BJ (cell line): ENCODE measurements at places on chromosomes 16 and 17. TPM values are rescaled to one million over a fixed set of nuclear protein-coding genes. Genes with fewer than 3 reads are reported as not detected.

Gene OR4D1
- polyA plus RNA-seq: not detected in 2 replicates

GRCh38 chr17:36919407-36919968, 17.8 kb upstream of the LHX1 start:
- no peak for DNase-seq

GRCh38 chr17:78168903-78169793, 767 bp downstream of the SYNGR2 start:
- DNase-seq: no peak

- DNase-seq: no peak
These were observed 10.4 kb upstream of the GLG1 start for GRCh38 chr16:74617206-74617788.

- no peak for DNase-seq
These were observed 470.3 kb downstream of the TMEM114 start for GRCh38 chr16:8120001-8120400.

DNA sequence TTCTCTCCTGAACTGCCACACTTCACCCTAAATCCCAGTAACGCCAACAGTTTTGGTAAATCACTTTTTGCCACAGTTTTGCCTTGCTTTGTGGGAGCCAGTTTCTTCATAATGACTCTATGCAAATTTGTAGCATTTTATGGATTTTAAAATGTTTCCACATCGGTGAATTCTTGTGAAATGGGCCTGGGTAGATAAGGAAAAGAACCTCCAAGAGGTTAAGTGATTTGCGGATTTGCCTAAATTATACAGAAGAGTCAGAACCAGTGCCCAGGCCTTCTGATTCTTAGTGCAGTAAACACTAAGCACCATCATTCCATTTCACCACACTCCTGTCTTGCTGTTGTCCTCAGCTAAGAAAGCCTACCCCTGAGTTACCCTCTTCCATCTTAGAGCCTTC, 17.9 kb downstream of the MINK1 start:
- DNase-seq: no peak

DNA sequence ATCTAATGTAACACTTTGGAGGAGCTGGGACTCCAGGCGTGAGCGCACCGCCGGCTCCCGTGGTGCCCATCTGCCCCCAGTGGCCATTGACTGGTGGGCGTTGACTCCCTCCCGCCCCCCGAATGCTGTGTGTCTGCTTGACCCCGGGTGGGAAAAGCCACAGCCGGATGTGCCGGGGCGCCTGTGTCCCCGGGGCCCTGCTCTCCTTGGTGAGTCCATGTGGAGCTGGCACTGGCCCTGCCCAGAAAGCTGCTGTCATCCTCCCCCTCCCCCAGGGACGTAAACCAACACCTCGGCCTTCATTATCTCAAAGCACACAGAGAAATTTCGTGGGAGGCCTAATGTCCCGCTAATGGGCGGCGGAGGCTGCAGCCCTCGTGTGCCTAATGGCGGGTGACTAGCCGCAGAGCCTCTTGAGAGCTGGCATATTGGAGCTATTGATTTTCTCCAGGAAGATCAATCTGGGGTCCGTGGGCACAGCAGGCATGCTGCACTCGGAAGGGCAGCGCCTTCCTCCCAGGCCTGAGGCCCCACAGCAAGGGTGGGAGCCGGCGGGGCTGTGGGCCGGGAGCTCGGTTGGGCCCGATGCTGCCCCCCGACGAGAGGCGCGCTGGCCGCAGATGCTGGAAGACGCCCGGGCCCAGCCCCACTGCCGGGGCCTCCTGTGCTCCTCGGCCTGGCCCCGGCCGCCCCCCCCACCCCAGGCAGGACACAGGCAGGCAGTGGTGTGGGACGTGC, 4.0 kb upstream of the PERCC1 start:
- no peak for DNase-seq

Gene SLC38A8
- polyA plus RNA-seq: not detected in 2 replicates

Gene TNFRSF17
- not detected in 2 replicates for polyA plus RNA-seq

DNA sequence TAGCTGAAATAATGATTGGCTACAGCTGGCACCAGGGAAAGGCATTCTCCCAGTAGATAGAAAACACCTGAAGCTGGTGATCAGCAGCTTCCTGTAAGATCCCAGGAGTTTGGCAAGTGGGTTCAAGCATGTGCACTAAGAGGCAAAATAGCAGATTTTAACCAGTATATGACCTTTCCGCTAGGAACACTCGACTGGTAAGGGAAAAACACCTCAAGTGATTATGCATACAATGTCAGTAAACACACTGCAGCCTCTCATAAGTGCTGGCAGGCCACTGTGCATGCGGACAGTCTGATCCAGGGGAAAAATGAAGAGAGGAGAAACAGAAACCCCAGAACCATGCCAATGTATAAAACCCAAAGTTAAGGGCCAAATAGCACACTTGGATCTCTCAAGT, 49.0 kb upstream of the HLF start:
- no peak for DNase-seq

- no peak for DNase-seq
These were observed 269.5 kb downstream of the STX8 start for GRCh38 chr17:9306086-9306485.

Gene OR1A1
- polyA plus RNA-seq: not detected in 2 replicates

- DNase-seq: no peak
These were observed 75.5 kb downstream of the SLC5A11 start for GRCh38 chr16:24921229-24921628.

- no peak for DNase-seq
These were observed 41.3 kb downstream of the GAS7 start for GRCh38 chr17:10156948-10157607.

DNA sequence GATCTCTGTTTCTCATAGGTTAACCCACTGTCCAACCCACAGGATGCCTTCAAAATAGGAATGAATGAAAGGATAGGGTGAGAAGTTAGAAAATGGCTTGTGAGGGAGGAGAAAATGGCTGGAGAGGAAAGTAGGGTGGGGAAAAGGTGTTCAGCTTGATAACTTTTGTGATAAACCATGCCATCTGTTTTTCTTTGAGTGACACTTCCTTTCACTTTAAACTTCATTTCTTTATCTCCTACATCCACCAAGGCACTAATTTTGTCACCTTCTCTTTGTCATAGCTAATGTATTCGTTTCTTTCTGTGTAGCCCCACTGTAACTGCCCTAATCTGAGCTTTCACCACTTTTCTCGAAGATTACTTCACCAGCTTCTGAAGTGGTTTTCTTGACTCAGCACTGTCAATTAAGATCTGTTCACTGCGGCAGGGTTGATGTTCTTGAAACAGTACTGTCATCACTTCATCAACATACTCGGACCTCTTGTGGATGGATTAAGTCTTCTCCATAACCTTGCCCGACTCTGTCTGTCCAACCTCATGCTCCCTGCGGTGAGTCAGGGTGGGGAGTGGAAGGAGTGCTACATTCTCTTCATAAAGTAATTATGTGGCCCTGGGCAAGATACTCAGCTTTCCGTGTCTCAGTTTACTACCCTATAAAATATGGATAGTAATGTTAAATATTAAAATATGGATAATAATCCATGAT, 5.5 kb upstream of the KRT10 start:
- DNase-seq: no peak

GRCh38 chr16:87945351-87946042, 5.7 kb upstream of the BANP start:
- DNase-seq: no peak

GRCh38 chr17:40647624-40648383, at the start of gene SMARCE1:
Gene SMARCE1 (minus strand): TSS chr17:40647818. CDS start chr17:40645802, 2,016 bp downstream.
- peak; percentile 10 for DNase-seq

Gene KRT33A
- polyA plus RNA-seq: not detected in 2 replicates

DNA sequence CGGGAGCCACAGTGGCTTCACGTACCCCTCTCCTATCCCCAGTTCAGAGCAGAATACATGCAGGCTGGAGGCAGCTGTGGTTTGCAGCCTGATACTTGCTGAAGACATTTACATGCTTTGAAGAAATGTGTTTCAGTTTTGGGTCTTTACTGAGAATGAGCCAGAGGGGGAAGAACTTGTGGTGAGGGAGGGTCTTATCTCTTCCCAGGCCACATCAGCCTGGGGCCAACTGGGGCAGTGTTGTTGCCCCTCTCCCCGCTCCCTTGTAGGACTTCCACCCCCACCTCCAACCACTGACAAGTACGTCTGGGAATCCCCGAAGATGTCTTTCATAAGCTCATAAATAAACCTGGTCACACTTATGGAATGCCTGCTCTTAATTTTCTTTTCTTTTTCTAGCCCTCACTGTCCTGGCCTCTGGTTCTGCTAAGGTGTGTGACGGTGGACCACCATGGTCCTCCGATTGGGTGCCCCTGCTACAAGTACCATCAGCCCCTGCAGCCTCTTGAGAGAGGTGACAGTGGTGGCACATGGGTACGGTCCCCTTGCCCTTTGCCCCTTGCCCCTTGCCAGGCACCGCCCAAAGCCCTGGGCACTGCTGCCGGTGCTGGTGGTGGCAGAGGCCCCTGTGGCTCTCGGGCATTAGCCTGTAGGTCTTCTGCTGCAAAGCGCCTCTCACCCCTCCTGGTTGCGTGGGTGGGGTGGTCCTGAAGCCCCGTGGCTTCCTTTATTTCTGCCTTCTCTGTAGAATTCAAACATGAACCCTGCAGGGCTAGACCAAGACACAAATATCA, 144.8 kb upstream of the RPH3AL start:
- DNase-seq: no peak

DNA sequence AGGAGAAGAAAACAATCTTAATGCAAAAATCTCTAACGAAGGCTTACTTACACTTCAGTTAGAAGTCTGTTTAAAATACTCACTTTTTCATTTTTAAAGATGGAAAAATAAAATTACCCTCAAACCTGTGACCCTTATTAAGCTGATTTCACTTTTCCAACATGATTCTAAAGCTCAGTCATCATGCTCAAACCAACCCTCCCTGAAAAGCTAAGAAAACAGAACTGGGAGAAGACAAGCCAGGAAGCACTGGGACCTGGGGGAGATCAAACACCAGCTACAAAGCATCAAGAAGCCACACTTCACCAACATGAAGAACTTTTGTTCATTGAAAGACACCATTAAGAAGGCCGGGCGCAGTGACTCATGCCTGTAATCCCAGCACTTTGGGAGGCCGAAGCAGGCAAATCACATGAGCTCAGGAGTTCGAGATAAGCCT, 88.8 kb downstream of the LITAF start:
- no peak for DNase-seq

- DNase-seq: no peak
These were observed 34.6 kb downstream of the PRMT7 start for GRCh38 chr16:68345351-68345810.

GRCh38 chr17:1002771-1003555, 6.0 kb downstream of the TIMM22 start:
- DNase-seq: peak; percentile 36

Gene SLC25A19
- 8.3 and 12.0 TPM in 2 replicates for polyA plus RNA-seq

Gene KRTAP2-3
- polyA plus RNA-seq: 1.3 and 1.4 TPM in 2 replicates

Gene SLC16A13
- 1.4 and 2.8 TPM in 2 replicates for polyA plus RNA-seq

GRCh38 chr17:56679115-56679776, 85.7 kb downstream of the NOG start:
- no peak for DNase-seq

DNA sequence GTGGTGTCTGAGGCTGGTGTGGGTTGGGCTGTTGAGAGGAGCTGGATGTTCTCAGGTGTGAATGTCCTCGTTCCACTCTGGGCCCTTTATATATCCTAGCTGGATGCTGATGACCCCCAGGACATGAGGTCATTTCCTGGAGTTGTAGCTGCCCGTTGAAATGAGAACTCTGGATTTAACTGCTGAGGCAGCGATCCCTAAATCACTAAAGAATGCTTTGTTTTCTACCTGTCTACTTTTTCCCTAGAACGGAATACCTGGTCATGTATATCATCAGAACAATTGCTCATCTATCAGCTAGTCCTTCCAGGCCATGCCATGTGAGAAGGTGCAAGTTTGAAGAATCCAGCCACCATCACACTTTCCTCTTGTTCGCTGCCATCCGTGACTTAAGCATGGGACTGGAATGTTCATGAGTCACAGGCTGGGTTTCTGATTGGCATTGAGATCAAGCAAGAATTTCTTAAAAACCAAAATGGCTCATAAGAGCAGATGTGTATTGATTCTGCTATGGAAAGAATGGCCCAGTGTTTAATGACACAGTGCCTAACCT, at the start of gene KRTAP2-3:
KRTAP2-3 (minus strand) TSS at position 63 of the 553 bp plus-strand sequence. CDS start 64 bp downstream, outside the sequence.
- DNase-seq: peak; percentile 89

GRCh38 chr17:47851764-47852112, 775 bp upstream of the SP6 start:
- no peak for DNase-seq

Gene TEX14
- 0.01 and 0.02 TPM in 2 replicates for polyA plus RNA-seq

DNA sequence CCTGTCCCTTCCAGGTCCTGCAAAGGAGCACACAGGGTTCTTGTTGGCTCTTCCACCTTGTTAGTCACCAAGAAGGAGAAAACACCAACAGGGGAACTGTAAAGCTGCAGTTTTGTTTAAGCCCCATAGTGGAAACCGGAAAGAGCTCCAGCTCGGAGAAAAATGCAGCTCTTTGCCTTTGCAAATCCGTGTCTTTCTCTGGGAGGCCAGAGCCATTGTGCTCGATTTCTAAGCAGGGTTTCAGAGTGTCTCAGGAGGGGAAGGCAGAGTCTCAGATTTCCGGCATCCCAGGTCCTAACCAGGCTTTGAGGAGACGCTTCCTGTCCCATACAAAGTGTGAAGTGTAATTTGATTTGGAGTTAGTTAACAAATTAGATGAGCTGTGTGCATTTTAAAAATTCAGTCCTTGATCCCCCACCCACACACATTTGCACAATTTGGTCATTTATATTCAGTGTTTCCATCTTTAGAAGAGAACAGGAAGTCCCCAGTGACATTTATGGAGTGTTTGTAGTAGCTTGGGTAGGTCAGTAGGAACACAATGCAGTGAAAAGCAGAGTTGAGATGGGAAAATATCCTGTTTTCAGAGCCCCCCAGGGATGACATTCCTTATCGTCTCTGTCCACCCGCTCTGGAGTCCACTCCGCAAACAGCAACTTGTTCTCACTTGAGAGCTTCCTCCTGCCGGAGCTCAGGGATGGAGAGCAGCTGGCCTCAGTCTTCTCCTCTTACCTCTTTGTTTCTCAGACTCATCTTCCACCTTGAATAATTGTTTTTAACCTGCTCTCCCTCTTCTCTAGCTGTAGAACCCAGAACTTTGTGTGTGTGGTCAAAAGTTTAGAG, 331.9 kb downstream of the SEC14L1 start:
- no peak for DNase-seq

Gene GGA3
- 18.7 and 27.6 TPM in 2 replicates for polyA plus RNA-seq

Gene ITGAL
- 0.06 TPM in 2 replicates for polyA plus RNA-seq

DNA sequence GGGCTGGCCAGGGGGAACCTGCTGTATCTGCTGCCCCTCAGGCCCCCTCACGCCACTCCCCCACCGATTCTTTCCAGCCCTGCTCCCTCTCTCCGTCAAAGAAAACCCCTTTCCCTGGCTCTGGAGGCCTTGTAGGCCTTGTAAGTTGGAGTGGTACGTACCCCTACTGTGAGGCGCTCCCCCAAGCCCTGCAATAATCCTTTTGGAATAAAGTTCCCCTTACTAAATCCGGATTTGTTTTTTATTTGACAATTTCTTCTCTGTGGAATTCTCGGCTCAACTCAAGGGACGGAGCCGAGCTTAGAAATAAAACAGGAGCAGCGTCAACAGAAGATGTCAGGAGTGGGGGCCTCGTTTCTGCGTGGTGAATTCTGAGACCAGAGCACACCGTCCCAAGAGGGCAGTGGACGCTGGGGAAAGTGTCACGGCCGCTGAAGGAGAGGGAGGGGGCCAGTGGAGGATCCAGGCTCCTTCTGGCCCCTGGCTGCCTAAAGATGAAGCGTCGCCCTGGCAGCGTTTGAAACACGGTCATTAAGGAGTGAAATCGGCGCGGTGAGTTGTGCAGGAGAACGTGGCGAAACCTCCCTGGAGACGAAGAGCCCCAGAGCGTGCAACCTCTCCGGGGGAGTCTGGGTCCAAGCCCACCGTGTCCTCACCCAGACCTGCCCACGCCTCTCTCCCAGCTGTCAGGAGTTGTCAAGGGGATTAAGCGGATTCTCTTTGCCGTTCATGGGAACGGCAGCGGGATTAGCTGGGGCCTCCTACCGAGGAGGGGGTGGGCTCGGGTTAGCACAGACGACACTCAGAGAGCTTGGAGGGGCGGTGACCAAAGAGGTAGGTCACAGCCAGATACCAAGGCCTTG, 47.0 kb downstream of the SLC7A5 start:
- DNase-seq: no peak
